Activated CD4-positive, alpha-beta T cell treated with anti-CD3 and anti-CD28 coated beads, Interleukin-2, amount 50 U/mL, for 24 hours (primary cell): ENCODE measurements at places on chromosomes 2 and 18.
A peak's percentile ranks its signal among the peaks of the same experiment; 100 is the strongest.

DNA sequence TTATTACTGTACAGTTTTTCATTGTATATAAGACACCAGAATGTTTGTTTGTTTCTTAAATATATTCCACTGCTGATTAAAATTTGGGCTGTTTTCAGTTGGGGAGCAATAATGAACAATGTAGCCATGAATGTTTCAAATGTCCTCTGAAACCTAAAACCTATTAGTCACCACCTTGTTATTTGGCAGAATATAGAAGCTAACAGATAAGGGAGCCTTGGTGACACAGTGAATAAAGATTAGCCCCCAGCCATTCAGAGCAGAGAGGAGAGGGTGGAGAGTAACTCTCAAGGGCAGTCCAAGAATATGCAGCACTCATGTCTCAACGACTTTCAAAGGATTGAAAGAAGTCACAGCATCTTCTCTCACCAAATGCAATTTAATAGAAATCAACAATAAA lies 43.1 kb upstream of the ATP8B1 start:
- no peak for DNase-seq

DNA sequence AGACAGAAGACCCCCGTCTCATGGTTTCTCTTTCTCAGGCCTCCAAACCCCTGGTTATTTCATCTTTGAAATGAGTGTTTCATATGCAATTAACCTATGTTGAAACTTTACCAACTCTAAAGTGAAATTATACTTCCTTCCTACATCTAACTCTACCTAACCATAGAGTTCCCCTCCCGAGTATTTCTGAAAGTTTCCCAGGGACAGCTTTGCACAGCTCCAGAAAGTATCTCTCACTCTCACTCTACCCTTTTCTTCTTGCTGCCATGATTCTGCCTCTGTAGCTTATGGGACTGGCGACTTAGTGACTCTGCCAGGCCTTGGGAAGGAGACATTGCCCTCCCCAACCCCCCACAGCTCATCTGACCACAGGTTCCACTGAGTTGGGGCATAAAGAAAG lies 107.9 kb downstream of the B3GNT2 start:
- no peak for DNase-seq

DNA sequence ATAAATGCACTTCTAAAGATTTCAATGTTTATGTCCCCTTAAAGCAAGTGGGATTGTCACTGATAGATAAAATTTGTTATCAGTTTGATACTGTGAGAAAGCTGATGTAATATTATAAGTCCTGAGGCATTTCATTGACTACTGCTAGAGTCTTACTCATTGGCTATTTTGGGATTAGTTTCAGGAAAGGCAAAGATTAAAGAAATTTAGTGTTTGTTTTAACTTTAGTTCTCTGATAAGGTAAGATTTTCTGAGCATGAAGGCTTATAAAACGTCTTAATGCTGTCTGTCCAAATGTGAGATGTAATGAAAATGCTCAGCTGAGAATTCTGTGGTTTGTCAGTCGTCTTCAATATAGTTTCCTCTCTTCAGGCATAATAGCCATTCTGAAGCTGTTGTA lies 886.4 kb upstream of the CDH2 start:
- no peak for DNase-seq

DNA sequence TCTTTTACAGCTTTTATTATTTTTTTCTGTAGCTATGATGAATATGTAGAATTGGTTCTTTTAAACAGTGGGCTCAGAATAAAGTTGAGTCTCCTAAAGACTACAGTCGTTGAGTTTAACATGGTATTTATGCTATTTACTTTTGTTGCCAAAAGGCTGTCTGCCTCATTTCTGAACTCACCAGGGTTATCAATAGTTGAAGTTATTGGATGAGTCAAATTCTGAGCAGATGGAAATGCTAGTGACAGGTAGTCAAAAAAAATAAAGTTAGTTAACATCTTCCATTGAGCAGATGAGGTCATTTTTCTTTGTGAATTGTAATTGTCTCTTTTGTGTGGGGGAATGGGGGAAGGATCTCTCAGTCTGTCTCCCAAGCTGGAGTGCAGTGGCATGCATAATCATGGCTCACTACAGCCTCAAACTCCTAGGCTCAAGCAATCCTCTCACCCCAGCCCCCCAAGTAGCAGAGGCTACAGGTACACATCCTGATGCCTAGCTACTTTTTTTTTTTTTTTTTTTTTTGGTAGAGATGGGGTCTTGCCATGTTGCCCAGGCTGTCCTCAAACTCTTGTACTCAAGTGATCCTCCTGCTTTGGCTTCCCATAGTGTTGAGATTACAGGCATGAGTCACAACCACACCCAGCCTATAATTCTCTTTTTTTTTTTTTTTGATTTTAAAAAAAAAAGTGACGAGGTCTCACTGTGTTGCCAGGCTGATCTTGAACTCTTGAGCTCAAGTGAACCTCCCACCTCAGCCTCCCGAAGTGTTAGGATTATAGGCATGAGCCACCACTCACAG lies 8.9 kb downstream of the PAPOLG start:
- DNase-seq, result no peak

GRCh38 chr2:99615247-99615771 lies 125.5 kb upstream of the REV1 start:
- no peak for DNase-seq

DNA sequence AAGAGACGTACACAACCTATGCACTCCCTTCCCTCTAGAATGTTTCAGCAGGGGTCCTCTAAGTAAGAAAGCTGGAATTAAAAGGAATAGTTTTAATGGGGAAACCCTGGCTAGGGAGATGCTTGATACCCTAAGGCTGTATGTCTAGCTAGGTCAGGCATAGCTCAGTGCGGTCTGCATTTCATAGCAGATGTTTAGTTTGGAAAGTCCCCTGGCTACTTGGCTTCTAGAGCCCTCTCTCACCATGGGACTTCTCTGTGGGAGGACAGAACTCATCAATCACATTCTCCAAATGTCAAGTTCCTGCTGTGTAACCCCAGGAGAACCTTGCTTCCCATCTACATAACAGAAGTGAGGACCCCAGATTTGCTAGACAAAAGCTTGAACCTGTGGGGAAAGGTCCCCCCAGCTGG lies 24.1 kb upstream of the ANXA4 start:
- DNase-seq, result no peak

DNA sequence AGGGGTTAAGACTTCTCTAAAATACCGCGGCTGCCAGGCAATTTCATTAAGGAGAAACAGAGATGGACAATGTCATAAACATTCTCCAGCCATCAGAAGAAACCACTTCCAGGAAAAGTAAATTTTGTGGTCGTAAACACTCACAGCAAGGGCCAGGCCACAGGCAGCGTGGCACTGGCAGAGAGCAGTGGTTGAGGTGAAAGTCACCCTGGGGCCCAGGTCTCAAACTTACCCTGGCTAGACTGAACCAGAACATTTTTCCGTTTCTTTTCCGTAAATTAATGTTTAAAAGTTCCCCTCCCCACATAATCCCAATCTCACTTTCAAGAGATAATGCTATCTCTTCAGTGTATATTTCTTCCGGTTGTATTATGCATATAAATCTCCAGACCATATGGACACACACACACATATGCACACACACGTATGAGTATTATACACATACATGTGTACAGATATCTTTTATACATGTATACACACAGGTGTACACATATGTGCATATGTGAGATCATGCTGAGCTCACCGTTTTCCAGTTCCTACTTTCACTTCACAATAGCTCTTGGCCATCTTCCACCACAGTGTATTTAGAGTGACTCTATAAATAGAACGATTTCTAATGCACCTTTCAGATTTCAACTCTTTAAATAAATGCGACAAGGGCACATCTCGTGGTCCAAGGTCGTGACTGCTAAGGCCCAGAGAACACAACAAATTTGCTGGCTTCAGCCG lies 90.1 kb downstream of the MALT1 start:
- no peak for DNase-seq

DNA sequence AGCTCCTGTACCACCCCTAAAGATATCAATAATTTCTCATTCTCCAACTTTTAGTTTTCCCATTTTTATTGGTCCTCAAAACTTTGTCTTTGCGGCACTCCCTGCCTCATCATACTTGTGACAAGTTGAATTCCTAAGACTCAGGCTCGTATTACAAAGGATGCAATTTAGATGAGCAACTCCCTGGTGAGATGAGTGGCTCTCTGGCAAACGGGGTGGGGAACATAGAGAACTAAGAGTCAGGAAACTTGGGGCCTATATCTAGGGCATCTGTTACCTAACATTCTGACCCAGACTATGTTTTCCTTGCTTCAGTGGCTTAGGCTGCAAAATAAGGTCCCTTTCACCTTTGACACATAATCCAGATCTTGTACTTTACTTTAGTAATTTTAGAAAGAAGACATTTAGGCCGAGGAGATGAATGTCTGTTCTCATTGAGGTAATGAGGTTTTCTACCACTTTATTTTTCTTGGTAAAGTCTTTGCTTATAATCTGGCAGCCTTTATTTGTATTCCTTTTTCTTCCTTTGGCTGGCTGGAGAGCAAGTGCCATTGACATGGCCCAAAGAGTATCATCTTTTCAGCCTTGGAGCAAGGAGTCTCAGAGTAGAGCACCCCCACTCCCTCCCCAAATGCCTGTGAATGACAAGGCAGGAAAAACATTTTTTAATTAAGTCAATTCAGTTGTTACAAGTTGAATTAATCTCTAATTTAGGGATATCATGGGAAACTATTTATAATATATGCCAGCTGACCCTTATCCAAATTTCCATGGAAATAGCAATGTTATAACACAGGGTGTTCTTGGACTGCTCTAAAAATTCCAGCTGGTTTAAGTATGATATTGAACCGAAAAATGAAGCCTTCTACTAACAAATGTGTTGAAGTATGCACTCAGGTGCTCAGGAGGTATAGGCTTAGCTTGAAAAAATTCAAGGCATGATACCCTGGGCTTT lies 15.2 kb downstream of the TSPYL6 start:
- no peak for DNase-seq

GRCh38 chr2:145484448-145485097 lies 964.7 kb upstream of the ZEB2 start:
- DNase-seq, result no peak

DNA sequence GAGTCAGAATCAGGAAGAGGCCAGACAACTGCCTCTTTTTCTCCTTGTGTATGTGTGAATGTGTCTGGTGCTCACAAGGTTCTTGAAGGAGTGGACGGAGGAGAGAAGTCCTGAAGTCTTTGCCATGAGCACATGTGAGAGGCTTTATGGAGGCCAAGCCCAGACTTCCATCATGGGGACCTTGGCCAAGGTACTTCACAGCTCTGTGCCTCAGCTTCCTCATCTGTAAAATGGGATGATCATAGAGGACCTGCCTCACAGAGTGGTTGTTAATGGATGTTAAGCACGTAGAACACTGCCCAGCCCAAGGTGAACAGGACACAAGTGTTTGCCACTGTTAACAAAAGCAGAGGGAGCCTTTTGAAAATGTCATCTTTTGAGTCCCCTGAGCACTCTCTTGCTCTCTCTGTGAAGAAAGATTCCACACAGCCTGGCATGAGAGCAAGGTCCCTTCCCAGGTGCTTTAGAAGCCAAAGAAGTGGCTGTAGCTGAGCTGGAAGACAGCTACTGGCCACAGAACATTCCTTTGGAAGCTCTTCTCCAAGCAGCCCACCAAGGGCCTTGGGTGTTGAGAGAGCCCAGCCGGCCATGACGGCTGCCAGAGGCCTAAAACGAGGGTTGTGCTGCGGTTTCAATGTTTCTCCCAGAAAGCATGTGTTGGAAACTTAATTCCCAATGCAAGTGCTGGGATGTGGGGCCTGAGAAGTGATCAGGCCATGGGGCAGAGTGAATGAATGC lies 41.8 kb upstream of the ASPRV1 start:
- DNase-seq, result no peak

DNA sequence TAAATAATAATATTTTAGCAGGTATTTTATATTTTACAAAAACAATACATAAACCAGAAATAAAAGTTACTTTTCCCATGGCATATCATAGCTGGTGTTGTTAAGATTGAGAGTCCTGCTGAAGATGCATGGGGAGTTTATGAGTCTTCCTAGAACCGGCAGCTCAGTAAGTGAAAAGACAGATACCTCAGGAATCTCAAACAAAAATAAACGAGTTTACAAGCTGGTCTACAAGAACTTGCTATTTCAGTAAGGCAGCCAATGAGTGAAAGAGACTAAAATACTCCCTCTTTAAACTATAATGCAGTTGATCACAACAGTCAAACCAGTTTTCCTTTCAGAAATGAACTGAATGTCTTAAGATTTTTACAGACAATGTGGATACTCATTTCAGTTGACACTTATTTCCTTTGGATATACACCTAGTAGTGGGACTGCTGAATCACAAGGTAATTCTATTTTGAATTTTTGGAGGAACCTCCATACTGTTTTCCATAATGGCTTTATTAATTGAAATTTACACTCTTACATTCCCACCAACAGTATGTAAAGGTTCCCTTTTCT lies 8.9 kb downstream of the GAREM1 start:
- DNase-seq, result no peak

DNA sequence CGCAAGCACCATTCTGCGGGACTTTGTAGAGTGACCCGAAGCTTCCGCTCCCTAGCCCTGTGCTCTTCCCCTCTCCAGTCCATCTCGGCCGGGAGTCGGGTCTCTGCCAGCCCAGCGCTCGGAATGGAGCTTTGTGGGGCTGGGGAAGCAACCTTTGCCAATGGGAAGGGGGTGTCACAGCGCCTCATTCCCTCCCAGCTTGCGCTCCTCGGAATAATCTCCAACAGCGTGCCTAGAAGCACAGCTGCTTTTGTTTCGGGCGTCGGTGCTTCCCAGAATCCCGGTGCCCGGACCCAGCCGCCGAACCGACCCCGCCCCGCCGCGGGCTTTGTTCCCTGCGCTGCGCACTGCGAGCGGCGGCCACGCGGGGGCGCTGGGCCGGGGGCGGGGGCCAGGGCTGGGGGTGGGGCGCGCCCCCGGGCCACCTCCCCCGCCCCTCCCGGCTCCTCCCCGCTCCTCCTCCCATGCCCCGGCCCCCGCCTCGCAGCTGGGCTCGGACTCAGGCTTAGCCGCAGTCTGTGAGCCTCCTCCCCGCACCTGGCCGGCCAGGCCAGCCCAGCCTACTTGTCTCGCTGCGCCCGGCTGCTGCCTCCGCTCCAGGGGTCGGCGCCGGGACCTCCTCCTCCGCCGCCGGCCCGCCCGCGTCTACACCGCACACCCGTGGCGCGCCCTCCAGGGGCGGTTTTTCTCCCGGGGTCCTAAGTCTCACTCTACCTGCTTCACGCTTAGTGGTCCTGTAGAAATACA lies 77.7 kb upstream of the SMAD2 start:
- DNase-seq, result peak; percentile 13

GRCh38 chr2:3535467-3535793 lies 16.1 kb upstream of the ADI1 start:
- DNase-seq, result no peak

DNA sequence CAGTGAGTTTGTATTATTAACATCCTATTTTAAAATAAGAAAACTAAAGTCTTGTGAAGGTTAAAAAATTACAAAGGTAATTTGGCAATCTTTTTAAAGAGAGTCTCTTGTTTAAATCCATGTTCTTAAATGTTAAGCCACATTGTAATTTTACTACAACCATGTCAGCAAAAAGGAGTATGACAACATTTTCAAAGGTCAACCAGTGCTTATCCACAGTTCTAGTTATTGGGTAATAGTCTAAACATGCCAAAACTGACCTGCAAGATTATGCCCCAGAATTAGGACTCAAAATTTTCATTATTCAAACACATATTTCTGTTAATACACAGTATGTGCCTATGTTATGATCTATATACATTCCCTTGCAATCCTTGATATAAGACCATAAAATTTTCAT lies 1312.6 kb upstream of the CHAC2 start:
- DNase-seq, result no peak

GRCh38 chr2:165618806-165619205 lies 149.3 kb downstream of the CSRNP3 start:
- no peak for DNase-seq

GRCh38 chr2:238459081-238459629 lies 32.4 kb downstream of the ASB1 start:
- DNase-seq, result no peak

- DNase-seq, result no peak
Measured at GRCh38 chr18:29234751-29235150, 1057.8 kb upstream of the CDH2 start.

- no peak for DNase-seq
Measured at GRCh38 chr2:88190808-88191721, 20.9 kb downstream of the THNSL2 start.
